ENCODE measurements at places on chromosomes 12 and 14.

GRCh38 chr12:5200278-5201087, 156.8 kb downstream of the KCNA5 start:
- no peak for DNase-seq

- DNase-seq: no peak
Observed at GRCh38 chr12:72605975-72606374, 333.8 kb downstream of the TRHDE start.

GRCh38 chr14:97221572-97222285, 424.5 kb downstream of the VRK1 start:
- DNase-seq: no peak

GRCh38 chr14:54202288-54202687, 194.5 kb upstream of the CDKN3 start:
- DNase-seq: no peak

GRCh38 chr12:90982170-90982569, 22.6 kb downstream of the EPYC start:
- DNase-seq: no peak

- DNase-seq: no peak
Observed at GRCh38 chr14:95250140-95250769, 69.5 kb downstream of the CLMN start.

DNA sequence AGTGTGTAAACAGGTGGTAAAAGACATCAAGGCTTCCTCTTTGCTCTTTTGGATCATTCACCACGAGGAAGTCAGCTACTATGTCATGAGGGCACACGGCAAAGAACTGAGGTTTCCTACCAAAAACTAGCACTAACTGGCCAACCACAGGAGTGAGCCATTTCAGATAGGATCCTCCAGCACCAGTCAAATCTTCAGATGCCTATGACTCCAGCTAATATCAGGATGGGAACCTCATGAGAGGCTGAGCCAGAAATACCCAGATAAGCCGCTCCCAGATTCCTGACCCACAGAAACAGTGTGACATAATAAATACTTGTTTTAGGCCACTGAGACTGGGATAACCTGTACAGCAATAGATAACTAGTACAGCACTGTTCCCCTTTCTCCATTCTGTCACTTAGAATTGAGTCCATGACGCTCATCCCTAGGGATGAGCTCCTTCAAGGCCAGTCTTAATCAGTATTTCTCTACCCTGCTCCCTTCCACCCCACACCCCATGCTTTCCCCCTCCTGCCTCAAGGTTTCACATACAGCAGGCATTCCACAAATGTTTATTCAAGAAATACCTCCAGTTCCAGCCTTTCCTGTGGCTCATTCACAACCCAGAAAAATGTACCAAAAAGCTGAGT, 68.4 kb downstream of the PPM1H start:
- DNase-seq: no peak

GRCh38 chr12:93673084-93673483, 4.1 kb upstream of the CRADD start:
- DNase-seq: no peak

- no peak for DNase-seq
Observed at GRCh38 chr14:25032092-25032784, 17.7 kb downstream of the STXBP6 start.

GRCh38 chr14:56487090-56487667, 92.4 kb upstream of the TMEM260 start:
- no peak for DNase-seq

- no peak for DNase-seq
Observed at GRCh38 chr14:105887692-105888091, 361.3 kb downstream of the TMEM121 start.

DNA sequence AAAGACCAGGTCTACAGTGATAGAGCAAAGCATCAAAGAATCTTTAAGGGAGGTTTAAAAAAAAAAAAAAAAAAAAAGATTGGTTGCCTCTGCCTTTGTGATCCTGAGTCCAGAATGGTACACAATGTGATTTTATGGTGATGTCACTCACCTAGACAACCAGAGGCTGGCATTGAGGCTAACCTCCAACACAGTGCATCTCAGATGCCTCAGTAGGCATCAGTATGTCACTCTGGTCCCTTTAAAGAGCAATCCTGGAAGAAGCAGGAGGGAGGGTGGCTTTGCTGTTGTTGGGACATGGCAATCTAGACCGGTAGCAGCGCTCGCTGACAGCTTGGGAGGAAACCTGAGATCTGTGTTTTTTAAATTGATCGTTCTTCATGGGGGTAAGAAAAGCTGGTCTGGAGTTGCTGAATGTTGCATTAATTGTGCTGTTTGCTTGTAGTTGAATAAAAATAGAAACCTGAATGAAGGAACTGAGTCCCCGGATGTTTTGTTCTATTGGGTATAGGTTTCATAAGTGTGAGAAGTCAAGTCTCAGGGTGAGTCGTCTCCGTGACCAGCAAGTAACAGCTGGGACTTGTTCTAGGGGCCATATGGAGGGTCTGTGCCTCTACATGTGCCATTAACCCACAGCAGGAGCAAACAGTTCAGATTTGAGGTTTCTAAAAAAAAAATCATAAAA, 9.3 kb downstream of the PEBP1 start:
- no peak for DNase-seq

DNA sequence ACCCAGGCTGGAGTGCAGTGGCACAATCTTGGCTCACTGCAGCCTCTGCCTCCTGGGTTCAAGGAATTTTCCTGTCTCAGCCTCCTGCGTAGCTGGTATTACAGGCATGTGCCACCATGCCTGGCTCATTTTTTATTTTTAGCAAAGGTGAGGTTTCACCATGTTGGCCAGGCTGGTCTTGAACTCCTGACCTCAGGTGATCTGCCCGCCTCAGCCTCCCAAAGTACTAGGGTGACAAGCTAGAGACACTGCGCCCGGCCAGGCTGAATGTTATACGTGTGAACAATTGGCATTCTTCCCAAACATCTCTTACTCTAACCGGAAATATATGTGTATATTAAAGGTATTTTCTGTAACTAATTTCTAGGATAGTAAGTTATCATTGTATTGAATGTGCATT, 13.2 kb upstream of the LIMA1 start:
- DNase-seq: no peak

DNA sequence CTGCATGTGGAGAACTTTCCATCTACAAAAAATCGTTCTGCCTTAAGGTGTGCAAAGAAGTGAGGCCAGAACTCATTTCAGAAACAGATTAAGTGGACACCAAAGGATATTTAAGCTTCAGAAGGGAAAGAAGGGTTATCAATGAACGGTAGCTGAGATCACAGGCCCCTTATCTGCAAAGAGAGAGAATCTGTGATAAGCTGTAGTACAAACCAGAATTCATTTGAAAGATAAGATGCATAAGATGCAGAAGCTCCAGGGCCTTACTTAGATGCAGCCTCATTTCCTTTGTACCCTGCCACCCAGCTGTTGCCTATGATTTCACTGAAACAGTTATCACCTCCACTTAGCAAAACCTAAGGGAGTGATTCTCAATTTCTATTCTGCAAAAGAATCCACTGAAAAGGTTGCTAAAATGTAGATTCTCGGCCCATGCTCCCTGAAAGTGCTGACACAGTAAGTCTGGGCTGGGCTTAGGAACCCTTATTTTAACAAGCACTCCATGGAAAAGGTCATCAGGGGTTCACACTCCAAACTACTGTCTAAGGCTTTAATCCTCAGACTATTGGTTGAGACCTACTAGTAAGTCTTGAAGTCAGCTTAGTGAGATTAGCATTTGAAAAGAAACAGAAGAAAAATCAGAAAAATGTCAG, 64.8 kb downstream of the HELB start:
- no peak for DNase-seq

DNA sequence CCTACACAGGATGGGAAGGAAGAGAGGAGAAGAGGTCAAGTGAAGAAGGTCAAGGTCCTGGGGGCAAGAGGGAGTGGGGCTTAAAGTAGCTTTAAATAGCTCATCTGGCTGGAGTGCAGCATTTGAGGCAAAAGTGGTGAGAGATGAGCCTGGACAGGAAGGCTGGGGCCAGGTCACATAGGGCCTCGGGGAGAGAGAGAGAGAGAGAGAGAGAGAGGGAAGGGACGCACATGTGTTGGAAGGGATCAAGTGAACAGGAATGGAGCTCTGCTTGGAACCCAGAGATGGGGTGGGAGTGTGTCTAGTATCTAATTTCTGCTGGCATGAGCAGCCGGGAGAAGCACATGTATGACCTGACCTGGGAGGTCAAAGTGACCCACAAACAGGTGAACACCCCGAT, 407.5 kb downstream of the MED13L start:
- DNase-seq: no peak

DNA sequence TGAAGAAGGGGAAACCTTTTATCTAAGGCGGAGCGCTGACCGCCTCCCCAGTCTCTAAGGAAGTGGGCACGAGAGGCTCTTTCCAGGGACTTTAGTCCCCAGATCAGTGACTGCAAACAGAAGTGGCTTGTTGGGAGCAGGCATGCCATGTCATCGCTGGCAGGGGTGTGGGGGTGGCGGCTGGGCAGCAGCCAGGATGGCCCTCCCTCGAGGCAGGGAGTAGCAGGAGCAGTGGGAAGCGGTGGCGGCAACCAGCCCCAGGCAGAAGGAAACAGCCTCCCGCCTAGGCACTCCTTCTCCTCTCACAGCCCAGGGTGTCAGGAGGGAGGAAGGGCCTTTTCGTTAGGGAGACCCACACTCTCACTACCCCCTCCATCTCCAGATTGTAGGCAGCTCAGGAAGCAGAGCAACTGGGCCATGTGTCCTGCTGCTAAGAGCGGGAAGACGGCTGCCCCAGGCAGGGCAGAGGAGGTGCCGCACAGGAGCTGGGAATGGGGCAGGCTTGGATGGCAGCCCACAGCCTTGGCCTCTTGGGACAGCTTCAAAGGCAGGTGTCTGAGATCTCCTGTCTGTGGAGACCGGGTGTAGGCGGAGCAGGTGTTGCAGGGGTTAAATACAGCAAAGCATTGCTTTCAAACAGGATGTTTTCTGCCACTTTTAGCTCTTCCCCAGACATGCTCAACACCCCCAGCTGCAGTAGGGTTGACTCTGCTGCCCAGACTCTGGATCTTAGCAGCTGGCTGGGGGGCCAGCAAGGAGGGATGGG, 21.8 kb downstream of the VDR start:
- DNase-seq: no peak

GRCh38 chr12:94616203-94616729, 34.1 kb downstream of the TMCC3 start:
- DNase-seq: no peak

DNA sequence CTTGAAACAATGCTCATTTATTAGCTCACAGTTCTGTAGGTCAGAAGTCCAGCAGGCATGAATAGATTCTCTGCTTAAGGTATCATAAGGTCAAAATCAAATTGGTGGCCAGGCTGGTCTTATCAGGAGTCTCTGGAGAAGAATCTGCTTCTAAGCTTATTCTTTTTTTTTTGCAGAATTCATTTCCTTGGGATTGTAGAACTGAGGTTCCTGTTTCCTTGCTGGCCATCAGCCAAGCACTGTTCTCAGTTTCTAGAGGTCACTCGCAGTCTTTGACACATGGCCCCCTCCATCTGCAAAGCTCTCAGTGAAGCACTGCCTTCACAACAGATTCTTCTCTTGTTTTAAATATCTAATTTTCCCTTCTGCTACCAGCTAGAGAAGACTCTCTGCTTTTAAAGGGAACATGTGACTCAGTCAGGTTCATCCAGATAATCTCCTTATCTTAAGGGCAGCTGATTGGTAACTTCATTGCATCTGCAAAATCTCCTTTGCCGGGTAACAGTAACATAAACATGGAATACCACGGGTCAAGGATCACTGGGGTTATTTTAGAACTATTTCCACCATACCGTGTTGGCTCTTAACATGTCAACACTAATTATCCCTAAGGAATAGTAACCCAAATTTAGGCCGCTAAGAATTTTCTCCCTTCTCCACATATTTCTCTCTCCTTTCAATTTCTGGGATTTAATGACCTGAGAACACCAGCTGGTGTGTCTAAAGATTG, 25.3 kb downstream of the RHOJ start:
- DNase-seq: no peak

DNA sequence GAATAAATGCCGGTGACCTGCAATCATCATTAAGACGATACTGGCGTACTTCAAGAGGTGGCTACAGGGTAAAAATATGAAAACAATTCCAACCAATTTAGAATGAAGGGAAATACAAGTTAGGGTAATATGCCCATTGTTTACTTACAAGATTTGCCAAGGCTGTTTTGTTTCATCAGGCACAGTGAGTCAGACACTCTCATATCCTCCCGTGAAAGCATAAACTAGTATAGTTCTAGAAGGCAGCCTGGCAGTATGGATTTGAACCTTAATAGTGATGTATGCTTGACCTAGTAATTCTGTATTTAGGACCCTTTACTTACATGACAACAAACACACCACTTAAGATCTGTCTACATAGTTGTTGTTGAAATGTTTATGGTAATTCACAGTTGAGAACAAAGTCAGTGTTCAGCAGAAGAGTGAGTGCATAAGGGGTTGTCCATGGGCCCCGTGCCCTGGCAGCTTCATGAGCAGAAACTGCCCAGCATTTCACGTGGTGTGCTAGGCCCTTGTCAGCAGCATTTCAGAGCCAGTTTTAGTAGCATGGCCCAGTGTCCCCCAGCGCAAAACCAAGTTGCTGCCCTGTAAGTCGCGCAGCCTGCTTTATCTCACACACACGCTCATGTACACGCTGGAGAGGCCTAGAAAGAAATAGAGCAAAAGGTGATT, 80.8 kb downstream of the EP400 start:
- DNase-seq: no peak

- no peak for DNase-seq
Observed at GRCh38 chr12:30643366-30643765, 52.3 kb downstream of the IPO8 start.

- no peak for DNase-seq
Observed at GRCh38 chr14:84688297-84689025, 841.5 kb upstream of the FLRT2 start.

DNA sequence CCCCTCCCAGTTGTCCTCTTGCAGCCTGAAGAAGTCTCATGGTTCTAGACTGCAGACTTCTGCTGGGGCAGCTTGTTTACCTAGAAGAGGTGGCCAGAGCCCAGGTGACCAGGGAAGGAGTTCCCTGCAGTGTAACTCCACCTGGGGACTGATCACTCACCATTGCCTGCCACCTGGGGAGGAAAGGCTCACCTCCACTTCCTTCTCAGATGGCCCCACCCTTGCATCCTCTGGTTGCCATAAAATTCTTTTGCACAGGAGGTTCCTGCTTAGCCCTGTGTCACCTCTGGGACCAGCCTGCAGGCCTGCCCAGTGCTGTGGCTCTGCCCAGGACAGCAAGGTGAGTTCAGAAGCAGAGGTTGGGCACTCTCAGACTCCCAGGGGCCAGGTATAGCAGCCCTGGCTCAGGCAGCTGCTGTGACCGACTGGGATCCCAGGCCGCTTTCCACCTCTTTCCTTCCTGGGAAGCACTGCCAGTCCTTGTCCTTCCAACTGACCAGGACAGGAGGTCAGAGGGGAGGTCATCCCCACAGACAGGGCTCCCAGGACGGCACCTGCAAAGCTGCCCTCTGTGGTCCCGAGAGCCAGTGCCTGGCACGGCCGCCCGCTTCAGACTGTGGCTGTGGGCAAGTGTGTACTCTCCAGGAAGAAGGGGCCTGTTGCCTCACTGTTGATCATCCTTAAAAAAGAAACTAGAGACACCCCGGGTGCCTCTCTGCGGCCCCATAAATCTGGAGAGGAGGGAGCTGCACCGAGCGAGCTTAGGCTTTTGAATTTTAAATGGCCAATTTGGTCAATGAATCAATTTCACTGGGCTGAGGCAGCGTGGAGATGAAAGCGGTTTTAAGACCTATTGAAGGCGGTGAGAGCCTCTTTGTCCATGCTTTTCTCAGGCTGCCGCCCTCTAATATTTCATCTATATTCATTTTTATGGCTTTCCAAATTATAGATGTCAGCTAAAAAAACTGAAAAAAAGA, 79.5 kb upstream of the C14orf180 start:
- no peak for DNase-seq

Measured in stimulated activated CD4-positive, alpha-beta T cell treated with anti-CD3 and anti-CD28 coated beads, Interleukin-1b, Interleukin-23, amount 100 ng/mL, for 24 hours (primary cell).